Osteocyte (in vitro differentiated cells): ENCODE measurements at places on chromosomes 13 and 19.

DNA sequence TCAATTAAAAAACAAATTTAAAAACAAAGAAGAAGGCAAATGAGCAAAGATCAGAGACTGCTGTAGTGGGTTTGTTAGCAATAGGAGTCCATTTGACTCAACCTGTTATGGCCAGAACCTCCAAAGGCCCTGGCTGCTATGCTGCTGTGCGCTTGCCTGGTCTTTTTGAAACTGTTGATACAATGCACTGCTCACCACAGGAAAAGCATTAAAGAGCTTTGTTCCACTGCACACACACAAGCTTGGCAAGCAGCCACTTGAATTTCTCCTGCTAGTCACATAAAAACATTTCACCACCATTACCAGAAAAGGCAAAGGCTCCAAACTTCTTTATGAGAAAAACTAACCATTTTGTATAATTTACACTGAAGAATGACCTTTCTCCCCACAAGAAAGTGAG, 132.2 kb downstream of the FREM2 start:
- no peak for DNase-seq

- no peak for DNase-seq
These were observed 630 bp downstream of the SPPL2B start for GRCh38 chr19:2329149-2329478.

DNA sequence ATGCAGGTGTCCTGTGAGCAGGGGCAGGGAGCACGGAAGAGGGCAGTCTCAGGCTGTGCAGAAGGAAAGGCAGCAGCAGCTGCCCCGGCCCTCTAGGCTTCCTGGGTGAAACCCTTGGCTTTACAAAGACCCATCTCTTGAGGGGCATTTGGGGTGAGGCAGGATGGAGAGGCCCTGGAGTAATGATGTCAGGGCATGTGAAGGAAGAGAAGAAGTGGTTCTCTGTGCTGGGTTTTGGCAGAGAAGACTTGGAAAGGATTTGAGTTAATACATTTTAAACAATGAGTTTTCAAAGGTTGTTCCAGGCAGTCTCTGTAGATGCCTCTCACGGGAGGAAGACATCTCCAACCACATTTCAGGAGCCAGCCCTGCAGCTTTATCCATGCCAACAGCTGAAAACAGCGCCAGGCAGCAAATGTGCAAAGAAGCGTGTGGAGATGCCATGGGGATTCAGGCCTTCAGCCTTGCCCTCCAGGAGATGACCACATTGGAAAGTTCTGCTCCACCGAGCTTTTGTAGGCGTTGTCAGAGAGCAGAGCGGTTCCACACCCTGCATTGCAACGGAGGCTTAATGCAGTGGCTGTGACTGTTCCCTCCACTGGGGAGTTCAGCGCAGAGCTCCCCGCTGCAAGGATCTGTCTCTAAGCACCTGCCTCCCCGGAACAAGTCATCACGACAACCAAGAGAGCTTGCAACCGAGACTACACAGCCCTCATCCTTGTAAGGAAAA, 322.8 kb downstream of the UQCRFS1 start:
- no peak for DNase-seq

- no peak for DNase-seq
These were observed 7.9 kb upstream of the ZIM3 start for GRCh38 chr19:57152921-57153320.
